G401 (cell line): ENCODE measurements at places on chromosomes 6 and 20.

DNA sequence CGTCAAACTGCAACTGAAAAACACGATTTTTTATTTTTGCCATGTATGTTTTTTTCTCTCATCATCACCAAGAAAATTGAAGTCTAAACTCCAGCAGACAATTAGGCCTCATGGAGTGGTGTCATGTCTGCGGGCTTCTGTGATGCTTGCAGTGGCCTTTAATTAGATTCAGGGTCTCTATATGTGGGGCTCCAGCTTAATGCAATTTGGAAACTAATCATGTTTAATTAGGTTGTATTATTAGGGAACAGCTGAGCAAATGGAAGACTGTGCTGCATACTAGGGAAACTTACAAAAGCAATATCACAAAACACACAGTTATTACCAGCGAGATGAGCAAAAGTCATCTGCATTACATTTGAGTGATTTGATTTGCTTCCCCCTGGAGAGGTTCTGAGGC lies 132.9 kb upstream of the PMEPA1 start:
- DNase-seq, result no peak

DNA sequence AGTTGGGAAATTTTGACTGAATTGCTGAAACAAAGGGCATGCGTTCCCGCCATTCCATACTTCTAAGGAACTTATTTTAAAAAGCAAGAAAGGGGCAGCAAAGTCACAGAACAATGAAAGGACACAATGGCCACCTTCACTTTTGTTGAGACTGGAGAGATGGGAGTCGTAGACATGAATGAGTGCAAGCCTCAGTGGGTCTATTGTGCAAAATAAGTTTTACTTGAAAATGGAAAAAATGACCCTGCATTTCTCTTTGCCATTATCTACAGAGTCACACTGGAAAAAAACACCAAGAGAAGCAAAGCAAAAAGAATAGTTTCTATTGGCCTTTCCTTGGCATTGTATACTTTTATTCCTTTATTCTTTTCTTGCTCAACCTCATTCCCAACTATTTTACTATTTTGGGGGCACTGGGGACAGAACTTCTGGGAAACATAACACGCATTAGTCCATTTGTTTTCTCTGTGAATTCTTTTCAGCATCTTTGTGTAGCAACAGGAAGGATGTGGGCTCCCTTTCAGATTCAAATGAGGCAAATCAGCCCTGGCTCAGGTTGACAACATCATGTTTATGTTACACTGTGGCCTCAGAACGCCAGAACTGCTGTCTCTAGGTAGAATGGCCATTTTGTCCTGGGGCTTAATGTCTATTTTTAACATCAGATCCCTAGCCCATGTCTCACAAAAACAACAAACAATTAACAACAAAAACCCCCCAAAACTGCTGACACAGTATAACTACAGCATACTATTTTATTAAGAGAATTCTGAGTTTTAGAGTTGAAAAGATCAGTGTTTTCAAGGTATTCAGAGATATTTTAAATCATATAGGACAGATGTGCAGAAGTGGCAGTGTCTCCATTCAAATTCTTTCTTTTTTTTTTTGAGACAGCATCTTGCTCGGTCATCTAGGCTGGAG lies 122.2 kb downstream of the FYN start:
- DNase-seq, result no peak

DNA sequence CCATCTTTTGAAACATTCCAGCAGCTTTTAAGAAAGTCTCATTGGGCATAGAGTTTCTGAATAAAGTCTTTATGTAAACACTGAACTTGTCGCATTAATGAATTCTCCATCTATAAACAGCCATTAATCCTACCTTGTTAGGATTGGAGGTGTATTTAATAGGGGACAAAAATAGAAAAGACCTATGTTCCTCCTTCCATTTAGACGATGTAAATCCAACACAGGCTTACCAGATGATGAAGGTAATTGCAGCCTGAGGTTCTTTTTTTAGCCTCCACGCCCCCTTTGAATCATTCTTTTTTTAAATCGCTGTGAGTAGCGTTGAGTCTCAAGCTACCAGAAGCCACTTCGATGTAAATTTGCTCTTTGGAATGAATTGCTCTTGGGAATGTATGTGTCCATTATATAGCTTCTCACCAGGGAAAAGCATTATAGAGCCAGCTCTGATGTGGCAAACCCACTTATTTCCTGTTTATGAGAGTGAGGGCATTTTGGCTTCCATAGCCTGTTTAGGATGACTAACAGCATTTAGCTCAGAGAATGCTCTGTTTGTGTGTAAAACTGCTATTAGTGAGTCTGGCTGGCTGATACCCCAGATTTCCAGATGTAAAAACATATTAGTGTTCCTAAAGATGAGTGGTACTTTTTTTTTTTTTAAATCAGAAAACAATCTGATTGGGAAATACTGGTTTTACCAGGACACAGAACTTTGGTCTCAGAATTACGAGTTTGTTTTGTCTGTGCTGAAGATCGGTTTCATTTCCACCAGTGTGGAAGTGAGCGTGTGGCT lies 74.9 kb upstream of the CLDN20 start:
- DNase-seq, result no peak

DNA sequence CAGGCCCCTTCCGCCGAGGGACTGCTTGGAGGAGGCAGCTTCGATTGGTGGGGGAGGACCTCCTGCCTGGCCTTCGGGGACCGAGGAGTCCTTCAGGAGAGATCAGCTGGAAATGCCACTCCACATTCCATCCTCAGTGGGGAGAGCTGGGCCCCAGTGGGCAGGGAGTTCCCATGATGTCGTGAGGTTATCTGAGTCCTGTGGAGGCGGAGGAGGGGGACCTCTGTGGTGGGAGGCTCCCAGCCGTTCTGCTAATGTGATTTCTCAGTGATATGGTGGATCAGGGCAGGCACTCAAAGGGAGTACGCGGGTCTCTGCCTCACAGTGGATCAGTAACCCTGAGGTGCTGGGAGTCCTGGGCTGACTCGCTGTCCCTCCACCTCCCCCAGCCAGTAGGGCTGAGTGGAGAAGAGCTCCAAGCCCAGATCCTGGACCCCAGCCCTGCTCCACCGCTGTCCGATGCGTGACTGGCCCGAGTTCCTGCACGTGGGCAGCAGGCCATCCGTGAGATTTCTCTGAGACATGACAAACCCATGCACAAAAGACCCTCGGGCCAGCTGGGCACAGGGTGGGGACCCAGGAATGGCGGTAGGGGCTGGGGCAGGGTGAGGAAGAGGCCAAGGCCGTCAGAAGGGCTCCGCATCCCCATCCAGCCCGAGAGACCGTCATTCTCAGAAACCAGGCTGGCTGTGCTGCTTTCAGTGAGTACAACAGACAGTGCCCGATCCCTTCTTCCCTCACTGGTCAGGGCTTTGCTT lies 195.8 kb downstream of the TAF4 start:
- DNase-seq, result no peak

DNA sequence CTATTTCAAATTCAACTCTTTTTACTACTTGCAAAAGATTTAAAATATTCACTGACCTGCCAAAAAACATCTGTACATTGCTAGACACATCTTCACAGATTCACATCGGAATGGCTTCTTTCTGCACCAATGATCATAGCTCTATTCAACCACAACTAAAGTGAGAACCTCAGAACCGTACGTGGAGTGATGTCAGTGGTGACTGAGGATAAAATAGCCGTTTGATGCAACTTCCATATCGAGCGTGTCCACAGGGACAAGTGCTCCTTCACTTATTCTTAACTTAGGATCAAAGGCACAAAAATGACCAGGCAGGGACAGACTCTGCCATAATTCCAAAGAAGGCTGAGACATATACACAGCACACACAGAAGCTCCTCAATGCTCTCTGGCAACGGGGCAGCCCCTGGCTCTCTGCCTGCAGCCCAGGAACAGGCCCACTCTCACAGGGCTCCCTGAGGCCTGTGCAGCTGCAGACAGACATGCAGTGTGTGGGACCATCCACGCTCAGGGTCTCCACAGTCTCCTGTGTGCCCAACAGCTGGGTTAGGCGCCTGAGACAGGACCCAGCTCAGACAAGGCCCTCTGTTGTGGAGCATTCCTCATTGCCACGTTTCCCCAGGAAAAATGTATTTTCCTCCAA lies 22.8 kb downstream of the FYN start:
- DNase-seq, result no peak

DNA sequence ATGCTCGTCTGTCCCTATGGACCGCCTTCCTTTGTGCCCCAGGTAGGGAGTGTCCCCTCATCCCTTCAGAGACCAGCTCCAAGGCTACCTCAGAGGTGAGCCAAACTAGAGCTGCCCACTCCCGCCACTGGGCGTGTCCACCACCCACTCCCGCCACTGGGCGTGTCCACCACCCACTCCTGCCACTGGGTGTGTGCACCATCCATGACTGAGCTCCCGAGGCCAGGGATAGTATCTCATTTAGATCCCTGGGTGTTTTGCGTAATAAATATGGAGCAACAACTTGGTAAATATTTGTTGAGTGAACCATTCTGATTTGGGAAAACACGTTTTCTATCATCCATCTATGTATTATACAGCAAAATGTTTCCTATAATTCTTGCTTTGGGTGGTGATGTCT lies 68.8 kb downstream of the ZBTB2 start:
- no peak for DNase-seq

DNA sequence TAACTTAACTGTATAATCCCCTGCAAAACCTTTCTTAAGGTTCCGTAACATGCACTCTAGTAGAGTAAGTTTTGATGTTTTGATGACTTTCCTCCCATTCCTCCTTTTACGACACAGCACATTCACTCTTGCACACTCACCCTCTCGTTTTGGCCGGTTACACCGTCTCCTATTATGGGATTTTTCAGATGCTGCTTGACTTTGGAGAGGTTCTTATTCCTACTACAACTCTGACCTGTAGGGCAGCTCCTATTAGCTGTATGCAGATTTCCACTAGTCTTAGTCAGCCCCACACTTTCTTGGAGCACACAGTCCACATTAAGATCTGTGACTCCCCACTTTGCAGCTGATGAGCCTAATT lies 223.7 kb upstream of the SYNCRIP start:
- no peak for DNase-seq

DNA sequence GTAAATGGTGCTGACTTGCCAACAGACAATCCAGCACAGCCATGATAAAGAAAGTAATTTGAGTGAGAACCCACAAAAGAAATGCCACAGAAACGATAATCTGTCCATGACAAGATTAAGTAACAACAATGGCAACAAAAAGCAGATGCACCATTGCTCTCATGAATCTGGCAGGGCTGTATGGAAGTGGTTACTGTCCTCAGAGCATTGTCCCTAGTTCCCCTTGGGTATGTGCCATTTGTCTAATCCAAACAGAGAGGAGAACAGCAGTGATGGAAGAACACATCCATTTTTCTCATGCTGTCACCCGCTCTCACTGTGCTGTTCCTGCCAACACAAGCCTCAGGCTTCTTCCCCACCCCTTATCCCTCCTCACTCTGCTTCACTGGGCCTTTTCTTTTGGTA lies 65.8 kb downstream of the REV3L start:
- DNase-seq, result peak; percentile 97

DNA sequence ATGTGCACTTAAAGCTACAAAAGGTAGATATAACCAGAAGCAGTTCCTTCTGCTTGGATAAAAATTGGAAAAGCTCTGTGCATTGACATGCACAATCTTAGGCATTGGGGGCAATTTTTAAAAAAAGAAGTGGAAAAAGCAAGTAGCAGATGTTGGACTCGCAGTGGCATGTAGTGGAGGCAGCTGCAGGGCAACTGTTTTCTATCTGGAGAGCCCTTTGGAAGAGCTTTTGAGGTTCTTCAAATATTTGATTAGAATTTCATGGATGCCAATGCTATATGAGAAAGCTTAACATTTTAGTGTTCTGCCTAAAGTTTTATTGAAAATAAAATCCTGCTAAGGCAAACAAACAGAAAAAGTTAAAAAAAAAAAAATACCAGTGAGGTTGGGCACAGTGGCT lies 388.3 kb upstream of the RNF217 start:
- DNase-seq, result no peak

GRCh38 chr6:69796073-69796641 lies 653 bp downstream of the LMBRD1 start:
- peak; percentile 92 for DNase-seq

- no peak for DNase-seq
Measured at GRCh38 chr6:110529355-110529754, 52.9 kb upstream of the SLC22A16 start.

- no peak for DNase-seq
Measured at GRCh38 chr6:117548797-117549301, 53.5 kb downstream of the GOPC start.

GRCh38 chr6:125144822-125145221 lies 8.8 kb upstream of the TPD52L1 start:
- DNase-seq, result no peak

DNA sequence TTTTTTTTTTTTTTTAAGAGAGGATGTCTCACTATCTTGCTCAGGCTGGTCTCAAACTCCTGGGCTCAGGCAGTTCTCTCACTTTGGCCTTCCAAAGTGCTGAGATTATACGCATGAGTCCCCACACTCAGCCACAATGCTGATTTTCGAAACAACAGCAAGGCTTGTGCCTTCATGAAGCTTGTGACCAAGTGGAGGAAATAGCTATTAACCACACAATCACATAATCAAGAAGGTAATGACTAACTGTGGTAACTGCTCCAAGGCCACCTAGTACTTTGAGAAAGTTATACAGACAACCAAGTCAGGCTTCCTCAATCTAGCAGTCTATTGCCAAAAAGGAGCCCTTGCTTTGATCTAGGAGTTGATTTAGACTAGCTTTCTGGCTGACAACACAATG lies 46.3 kb downstream of the SOD2 start:
- DNase-seq, result no peak

DNA sequence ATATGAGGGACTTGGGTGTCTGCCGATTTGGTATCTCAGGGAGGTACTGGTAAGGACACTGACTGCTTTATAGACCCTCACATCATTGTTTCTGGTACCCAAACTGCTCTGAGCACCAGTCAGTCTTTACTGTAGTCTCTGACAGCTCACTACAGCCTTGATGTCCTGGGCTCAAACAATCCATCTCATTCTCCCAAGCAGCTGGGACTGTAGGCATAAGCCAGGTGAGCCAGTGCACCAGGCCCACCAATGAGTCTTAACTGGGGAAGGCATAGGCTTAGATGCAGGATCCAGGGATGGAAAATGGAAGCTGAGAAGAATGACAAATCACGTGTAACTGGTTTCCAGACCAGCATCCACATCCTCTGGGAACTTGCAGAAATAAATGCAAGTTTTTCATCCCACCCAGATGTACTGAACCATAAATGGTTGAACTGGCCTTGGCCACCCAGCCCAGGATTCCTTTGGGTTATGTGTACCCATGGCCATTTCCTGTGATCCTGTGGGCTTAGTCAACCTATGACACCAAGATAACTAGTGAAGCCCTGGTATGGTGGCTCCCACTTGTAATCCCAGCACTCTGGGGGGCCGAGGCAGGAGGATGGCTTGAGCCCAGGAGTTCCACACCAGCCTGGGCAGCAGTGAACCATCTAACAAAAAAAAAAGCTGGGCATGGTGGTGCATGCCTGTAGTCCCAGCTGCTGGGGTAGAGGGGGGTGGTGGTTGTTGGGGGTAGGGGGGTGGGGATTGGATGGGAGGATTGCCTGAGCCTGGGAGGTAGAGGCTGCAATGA lies 5.8 kb downstream of the TUBB start:
- peak; percentile 62 for DNase-seq
